ENCODE measurements at places on chromosomes 6 and 20.

- no peak for DNase-seq
Observed at GRCh38 chr6:10521104-10521808, at the start of gene GCNT2. GCNT2 (plus strand) TSS chr6:10521351; CDS start chr6:10528912, 7,561 bp downstream.

- no peak for DNase-seq
Observed at GRCh38 chr20:668638-669037, 7.0 kb downstream of the SCRT2 start.

- DNase-seq = no peak
Observed at GRCh38 chr20:10654630-10655029, 19.2 kb downstream of the JAG1 start.

GRCh38 chr20:7113577-7114466 lies 346.3 kb downstream of the BMP2 start:
- DNase-seq = peak; percentile 19

- no peak for DNase-seq
Observed at GRCh38 chr20:12203981-12204380, 286.3 kb downstream of the BTBD3 start.

DNA sequence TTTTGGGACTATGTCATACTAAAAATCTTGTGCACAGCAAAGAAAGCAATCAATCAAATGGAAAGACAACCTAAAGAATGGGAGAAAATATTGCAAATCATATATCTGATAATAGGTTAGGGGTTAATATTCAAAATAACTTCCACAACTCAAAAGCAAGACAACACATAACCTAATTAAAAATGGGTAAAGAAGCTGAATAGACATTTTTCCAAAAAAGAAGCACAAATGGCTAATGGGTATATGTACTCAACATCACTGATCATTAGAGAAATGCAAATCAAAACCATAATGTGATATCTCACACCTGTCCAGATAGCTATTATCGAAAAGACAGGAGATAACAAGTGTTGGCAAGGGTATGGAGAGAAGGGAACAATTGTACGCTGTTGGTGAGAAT lies 53.0 kb downstream of the SYCP2L start:
- DNase-seq = no peak

- no peak for DNase-seq
Observed at GRCh38 chr20:58753267-58753921, 60.8 kb downstream of the NPEPL1 start.

DNA sequence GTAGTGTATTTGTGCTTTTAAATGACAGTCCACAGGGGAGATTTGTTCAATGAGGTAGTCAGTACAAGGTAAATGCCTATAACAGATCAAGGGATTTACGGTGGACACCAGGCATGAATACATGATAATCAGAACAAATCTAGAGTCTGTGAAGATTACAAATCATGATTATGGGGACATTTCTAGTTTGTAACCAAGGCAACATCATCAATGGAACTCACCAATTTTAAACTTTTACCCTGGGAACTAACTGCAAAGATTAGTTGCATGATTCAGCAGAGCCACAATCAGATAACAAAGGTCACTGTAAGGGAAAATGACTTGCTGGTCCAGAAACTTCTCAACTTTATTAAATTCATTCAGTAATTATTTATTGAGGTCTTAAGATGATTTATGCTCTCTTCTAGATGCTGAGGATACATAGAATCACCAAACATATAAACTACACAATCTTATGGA lies at the start of gene CRISP1:
CRISP1 (minus strand) TSS at position 51 of the 459 bp plus-strand sequence. CDS start 9,135 bp downstream, outside the sequence.
- DNase-seq = no peak

GRCh38 chr20:53502820-53503219 lies 90.8 kb downstream of the ZNF217 start:
- DNase-seq = no peak

- DNase-seq = no peak
Observed at GRCh38 chr20:57609086-57609841, 11.0 kb downstream of the ZBP1 start.

- no peak for DNase-seq
Observed at GRCh38 chr6:11331111-11331510, 98.6 kb upstream of the NEDD9 start.

DNA sequence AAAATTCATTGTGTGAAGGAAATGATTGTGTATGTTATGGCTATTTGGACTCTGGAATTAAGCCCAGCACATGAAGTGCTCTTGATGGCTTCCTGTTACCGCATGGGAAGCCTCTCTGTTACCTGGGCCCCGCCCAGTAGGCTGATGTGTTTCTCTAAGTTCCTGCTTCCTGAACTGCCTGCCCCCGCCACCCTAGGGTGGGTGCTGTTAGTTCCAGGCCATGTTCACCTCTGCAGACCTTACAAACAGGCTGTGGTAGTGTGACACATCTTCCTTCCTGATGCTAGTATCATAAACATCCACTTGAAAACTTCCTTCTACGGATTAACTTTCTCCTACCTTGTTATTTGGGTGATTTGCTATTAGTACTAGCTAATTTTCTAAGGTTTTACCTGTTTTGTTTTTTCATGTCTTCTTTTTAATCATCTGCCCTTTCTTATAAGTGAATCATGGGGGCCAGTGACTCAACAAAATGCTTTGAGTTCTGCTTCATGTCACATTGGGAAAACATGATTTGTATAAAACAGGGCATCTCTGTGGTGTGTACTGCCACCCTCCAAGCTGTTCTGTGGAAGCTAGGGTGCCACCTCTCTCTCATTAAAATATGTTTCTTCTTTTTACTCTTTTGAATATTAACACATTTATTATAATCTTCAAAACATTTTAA lies 40.6 kb downstream of the SH3BGRL2 start:
- DNase-seq = no peak

DNA sequence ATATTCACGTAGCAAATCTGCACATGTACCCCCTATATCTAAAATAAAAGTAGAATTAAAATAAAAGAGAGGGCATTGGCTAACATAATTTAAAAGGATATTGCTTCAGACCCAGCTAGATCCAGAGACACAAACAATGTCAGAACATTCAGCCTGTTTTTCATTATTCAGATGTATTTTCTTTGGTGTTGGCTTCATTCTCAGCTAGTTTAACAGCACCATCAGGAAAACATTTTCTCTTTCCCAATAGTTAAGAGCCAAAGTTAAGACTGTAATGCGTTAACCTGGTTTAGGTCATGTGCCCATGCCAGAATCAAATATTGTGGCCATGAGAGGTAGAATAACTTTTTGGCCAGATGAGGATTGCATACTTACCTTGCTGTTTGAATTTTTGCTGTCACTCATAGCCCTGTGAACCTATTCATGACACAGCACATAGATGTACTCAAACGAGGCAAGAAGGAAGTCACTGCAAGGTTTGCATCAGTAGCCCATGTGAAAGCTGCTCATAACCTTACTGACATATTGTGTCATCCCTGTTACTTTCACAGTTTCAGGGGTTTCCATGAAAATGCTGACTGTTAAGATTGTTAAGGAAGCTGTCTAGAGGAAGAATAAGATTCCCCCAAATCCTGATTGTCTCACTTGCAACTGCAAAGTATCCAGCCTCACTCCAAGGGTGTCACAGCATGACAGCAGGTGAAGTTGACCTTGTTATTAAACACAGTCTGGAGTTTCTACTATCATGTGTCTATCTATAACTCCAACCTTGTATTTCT lies 233.1 kb downstream of the PACRG start:
- DNase-seq = no peak

DNA sequence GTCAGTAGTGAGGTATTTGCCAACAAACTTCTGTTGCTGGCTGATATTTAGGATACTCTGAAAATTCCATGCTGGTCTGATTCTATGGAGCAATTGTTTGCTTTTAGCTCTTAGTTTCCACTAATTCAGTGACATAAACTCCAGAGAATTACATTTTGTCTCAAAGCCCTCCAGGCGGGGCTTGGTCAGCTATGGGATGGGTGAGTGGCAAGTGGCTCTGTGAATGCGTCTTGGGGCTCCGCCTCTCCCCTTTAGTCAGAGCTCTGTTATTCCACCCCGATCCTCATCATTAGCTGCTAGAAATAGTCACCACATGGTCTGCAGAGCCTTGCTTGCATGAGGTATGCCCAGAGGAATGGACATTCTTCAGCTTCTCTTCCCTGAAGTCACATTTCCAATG lies 540.6 kb downstream of the QKI start:
- DNase-seq = no peak

DNA sequence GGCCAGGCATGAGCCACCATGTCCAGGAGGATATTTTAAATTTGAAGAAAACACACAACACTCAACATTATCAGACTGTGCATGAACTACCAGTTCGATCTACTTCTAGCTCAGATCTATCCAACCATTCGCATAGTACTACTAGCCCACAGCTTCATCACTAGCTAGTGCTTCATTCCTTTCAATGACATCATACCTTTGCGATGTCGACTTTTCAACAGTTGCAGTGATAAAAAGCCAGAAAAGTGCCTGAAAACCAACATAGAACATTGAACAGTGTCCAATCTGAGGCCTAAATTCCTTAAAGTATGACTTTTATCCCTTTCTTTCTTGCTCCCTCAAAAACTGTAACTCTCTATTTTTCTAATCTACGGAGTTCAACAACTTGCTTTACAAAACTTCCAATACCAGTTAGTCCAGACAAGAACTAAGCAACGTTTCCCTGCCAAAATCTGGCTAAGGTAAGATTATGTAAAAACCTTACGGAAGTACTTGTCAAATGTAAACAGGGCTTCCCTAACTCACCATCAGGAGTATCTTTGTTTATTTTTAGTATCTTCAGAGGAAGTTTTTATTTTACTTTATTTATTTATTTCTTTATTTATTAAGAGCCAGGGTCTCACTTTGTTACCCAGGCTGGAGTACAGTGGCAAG lies 434.0 kb upstream of the JARID2 start:
- DNase-seq = no peak

GRCh38 chr6:118708055-118708454 lies 56.7 kb upstream of the CEP85L start:
- DNase-seq = no peak

DNA sequence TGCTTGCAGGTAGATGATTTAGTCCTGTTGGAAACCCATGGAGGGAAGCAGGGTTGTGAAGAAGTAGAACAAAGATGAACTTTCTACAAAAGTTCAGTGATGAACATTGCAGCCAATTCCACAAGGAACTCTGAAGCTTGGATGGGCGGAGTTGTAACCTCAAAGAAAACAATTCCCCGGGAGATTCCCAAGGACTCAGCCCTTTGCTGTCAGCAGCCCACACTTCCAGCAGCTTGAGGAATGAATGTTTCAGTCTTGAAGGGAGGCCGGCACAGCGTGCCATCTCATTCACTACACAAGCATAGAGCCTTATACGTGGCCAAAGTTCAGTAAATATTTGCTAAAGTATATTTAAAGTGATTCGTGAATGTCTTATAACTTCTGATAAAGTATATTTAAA lies 269.4 kb downstream of the NKAIN2 start:
- no peak for DNase-seq

DNA sequence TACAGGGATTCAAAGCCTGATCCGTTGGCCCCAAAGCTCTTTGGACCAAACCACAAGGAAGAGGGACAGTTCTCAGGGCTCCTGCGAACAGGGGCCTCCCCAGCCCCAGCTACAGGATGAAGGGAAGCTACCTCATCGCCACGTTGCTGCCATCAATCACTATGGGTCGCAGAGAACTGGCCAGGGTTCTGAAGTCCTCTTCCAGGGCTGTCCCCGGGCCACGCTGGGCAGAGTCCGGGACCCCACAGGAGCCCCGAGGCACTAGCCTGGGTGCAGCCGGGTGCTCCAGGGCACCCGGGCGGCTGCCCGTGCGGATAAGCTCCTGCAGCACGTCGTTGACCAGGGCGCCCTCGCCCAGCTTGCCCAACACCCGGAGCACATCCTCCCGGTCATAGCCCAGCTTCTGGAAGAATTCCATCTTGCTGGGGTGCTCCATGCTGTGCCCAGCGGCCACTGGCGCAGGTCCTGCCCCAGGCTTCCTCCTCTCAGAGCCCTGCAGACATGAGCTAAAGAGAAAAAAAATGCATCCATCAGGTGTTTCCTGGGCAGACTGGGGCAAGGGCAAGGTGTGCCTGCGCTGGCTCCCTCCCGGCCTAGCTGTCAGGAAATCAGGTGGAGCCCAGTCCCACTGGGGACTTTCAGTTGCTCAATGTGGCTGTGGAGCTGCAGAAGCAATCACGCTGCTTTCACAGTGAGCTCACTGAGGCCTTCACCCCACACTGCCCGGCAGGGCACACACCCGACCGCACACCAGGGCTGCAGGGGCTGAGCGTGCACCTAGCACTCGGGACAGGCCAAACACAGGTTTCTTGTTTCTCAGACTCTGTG lies 10.5 kb downstream of the ZC3H12D start:
- no peak for DNase-seq

- no peak for DNase-seq
Observed at GRCh38 chr20:62716198-62716940, 7.7 kb downstream of the NTSR1 start.

- no peak for DNase-seq
Observed at GRCh38 chr6:128007658-128008057, 106.8 kb upstream of the THEMIS start.

DNA sequence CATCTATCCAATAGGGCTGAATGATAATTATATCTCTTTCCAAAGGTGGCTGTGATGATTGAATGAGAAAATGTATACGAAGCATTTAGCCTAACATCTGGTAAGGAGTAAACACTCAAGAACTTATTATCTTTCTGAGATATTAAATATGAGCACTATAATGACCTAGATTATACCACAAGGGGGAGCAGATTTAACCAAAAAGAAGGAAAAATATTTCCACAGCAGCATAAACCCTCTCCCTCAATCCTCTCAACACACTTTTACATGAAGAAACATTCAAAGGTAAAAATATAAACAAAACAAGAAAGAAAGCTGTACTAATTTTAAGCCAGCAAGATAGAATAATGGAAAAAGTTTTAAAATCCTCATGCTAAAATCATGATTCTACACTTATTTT lies 68.4 kb downstream of the SHPRH start:
- no peak for DNase-seq

GRCh38 chr6:107554918-107555317 lies 65.0 kb downstream of the SOBP start:
- peak; percentile 53 for DNase-seq

DNA sequence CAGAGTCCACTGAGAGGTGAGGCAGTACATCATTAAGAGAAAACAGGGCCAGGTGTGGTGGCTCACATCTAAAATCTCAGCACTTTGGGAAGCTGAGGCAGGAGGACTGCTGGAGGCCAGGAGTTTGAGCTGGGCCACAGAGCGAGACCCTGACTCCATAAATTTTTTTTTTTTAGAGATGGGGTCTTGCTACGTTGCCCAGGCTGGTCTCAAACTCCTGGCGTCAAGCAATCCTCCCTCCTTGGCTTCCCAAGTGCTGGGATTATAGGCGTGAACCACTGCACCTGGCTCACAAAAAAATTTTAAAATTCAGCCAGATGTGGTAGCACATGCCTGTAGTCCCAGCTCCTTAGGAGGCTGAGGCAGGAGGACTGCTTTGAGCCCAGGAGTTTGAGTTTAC lies 17.3 kb downstream of the PPIL1 start:
- DNase-seq = no peak

Measured in anterior cingulate cortex (tissue), 58 donors.